Activated CD4-positive, alpha-beta T cell treated with anti-CD3 and anti-CD28 coated beads for 36 hours (primary cell): ENCODE measurements at places on chromosomes 4 and X. TPM values are rescaled to one million over a fixed set of nuclear protein-coding genes. Genes with fewer than 3 reads are reported as not detected.

Gene FAM241A
- total RNA-seq: 3.5 TPM

Gene LRCH2
- not detected for total RNA-seq

- DNase-seq: no peak
These were observed 181.8 kb downstream of the HS6ST2 start for GRCh38 chrX:132776486-132777210.

Gene TACR3
- total RNA-seq: not detected

Gene CSN1S1
- total RNA-seq: not detected

Gene NCAPG
- total RNA-seq: 73.8 TPM

Gene NPNT
- not detected for total RNA-seq

Gene MAGEC1
- total RNA-seq: not detected

DNA sequence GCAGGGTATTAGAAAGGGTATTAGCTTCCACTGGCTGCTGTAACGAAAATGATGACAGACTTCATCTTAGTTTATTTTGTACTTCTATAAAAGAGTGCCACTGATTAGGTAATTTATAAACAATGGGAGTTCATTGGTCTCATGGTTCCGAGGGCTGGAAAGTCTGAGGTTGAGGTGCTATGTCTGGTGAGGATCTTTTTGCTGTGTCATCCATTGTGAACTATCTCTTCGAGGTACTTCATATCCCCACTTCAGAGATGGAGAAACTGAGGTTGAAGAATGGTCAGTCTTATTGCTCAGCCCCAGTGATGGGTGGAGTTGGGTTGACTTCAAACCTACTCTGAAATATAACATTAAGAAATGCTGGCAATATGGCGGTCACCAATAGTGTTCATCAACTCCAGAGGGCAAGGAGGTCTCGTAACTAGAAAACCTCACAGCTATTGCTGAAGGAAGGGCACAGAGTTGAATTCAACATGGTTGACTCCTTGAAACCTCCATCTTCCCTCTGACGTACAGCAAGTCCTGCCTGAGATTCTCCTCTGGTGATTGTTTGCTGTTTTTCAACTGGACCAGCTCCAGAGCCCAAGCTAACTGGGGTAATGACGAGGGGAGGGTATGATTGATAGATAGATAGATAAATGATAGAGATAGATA is 53.6 kb upstream of the SHOX start:
- DNase-seq: no peak

Gene SPRY1
- 51.2 TPM for total RNA-seq

DNA sequence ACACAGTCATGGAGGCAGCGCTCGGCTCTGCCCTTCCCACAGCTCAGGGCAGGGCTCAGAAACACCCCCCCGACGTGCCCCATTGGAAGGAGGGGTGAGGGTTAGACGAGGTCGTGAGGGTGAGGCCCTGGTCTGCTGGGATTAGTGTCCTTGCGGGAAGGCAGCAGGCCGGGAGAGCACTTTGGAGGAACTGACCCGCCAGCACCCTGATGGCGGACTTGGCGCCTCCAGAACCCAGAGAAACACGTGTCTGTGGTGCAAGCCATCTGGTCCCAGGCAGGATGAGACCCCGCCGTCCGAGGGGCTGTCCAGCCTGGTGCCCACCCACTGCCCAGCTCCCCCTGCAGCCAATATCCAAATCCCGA is 26.3 kb downstream of the TACC3 start:
- no peak for DNase-seq
